ENCODE measurements at places on chromosomes 11 and 22. TPM values are rescaled to one million over a fixed set of nuclear protein-coding genes. Genes with fewer than 3 reads are reported as not detected.

DNA sequence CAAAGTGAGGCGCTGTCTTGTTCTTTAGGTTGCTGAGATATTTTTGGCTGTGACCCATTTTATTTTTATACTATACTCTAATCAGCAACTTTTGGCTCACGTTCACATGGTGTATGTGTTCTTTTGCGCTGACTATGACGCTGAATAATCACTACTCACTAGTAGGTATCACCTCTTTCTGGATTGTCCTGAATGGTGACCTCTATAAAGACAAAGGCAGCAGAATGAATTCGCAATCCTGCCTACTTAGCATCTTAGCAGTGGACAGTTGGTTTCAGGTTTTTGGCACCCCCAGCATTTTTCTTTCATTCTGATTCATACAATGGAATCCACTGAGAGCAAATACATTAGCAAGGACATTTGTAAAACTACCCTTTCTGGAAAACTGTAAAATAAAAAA is 351.3 kb downstream of the JRKL start:
- no peaks in the 10 kb centered on the region for H3K4me1 ChIP-seq
- no peak overlapping the region for H3K27ac ChIP-seq

DNA sequence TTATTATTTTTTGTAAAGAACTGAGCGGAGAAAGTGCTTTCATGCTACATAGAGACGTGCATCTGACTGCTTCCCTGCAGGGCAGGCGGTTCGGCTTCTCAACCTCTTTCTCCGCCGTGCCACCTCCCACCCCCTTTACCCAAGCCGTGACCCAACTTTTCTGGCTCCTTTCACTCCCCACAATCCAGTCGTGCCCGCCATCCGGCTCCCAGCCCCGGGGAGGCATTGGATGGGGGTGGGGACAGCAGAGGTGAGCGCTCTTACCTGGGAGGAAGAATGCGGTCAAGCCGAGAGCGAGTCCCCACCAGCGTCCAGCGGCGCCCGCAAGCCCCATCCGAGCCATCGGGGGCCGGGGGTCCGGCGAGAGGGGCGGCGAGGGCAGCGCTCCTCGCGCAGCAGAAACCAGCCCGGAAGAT is 781 bp downstream of the NECTIN1 start:
- no peak overlapping the region for H3K27ac ChIP-seq
- H3K4me1 ChIP-seq: peaks cover 21% of the 10 kb centered on the region
- H3K36me3 ChIP-seq: no peaks in the 10 kb centered on the region
- DNase-seq: peak; percentile 17
- H3K27me3 ChIP-seq: no peaks in the 10 kb centered on the region
- H3K4me3 ChIP-seq: peak overlapping the region; percentile 93

The MS4A12 gene
- total RNA-seq: not detected

- H3K27me3 ChIP-seq: no peaks in the 10 kb centered on the region
- no peak overlapping the region for H3K4me3 ChIP-seq
- H3K27ac ChIP-seq: no peak overlapping the region
- DNase-seq: no peak
Observed at GRCh38 chr11:74691755-74692154, 39.5 kb downstream of the CHRDL2 start.

The SYT8 gene
- 8.9 TPM for total RNA-seq

GRCh38 chr11:104881117-104881794 is 17.0 kb downstream of the CASP12 start:
- H3K27ac ChIP-seq: no peak overlapping the region
- DNase-seq: no peak
- no peaks in the 10 kb centered on the region for H3K4me1 ChIP-seq

- H3K4me3 ChIP-seq: no peak overlapping the region
- H3K27ac ChIP-seq: no peak overlapping the region
- no peaks in the 10 kb centered on the region for H3K36me3 ChIP-seq
- H3K4me1 ChIP-seq: no peaks in the 10 kb centered on the region
- DNase-seq: no peak
Observed at GRCh38 chr11:57144531-57145320, 37.0 kb upstream of the LRRC55 start.

DNA sequence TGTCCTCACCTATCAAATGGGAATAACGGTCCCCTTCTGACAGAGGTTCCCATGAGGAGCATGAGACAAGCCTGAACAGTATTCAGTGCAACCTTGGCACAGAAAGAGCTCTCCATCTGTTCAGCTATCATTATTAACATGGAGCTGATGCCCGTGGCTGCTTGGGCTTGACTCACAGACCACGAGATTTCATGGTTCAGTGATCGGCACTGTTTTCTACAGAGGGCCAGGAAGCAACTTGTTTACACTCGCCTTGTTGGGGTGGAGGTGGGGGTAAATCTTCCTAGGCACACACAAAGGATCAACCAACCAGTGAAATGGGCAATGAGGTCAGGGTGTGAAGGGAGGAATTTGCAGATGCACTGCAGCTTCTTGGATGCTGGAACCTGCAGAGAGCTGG is 88.2 kb downstream of the CWC15 start:
- DNase-seq: peak; percentile 20
- peaks cover 65% of the 10 kb centered on the region for H3K36me3 ChIP-seq
- no peak overlapping the region for H3K27ac ChIP-seq
- H3K4me3 ChIP-seq: no peak overlapping the region

- no peak overlapping the region for H3K4me3 ChIP-seq
- peak; percentile 28 for DNase-seq
- H3K27ac ChIP-seq: no peak overlapping the region
- peaks cover 8% of the 10 kb centered on the region for H3K27me3 ChIP-seq
Observed at GRCh38 chr11:65744026-65744698, 23.6 kb upstream of the RNASEH2C start.

DNA sequence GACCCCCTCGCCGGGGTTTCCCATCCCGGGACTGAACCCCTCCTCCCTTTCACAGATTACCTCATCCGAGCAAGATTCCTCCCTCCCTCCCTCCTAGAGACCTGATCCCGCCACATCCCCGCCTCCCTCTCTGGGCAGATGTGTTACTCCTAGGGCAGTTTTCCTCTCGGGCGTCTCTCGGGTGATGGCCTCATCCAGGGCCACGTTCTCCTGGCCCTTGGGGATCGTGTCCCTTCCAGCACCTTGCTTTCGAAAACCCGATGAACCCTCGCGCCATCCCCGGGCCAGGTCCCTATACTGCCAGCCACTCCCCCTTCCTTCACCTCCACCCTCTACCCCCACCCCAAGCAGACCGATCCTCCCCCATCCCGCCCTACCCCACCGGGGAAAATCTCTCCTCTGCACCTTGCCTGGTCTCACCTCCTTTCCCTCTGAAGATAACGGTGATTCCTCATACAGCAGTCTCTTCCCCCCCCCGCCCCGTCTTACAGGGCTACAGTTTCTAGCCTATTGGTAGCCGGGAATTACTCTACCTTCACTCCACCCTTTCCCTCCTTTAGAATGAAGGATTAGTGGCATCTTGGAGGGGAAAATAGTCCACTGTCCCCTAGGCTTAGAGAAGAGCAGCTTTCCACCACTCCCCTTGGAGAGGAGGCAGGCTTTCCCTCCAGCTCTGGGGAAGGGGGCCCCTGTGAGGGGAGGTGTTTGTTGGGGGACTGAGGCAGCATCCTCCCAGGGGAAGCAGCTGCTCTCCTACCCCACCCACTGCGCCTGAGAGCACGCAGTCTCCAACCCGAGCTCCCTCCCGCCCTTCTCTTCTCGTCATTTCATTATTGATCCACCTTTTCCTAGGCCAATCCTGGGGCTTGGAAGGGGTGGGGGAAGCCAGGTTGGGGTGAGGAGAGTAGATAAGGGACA is 1.2 kb downstream of the KMT2A start:
- peaks cover 12% of the 10 kb centered on the region for H3K36me3 ChIP-seq
- peaks cover 48% of the 10 kb centered on the region for H3K4me1 ChIP-seq
- no peak overlapping the region for H3K27ac ChIP-seq
- H3K27me3 ChIP-seq: no peaks in the 10 kb centered on the region
- peak overlapping the region; percentile 69 for H3K4me3 ChIP-seq

The SLC6A5 gene
- not detected for total RNA-seq

The TTLL12 gene
- total RNA-seq: 113 TPM

The OR8K1 gene
- not detected for total RNA-seq

- no peaks in the 10 kb centered on the region for H3K27me3 ChIP-seq
- peaks cover 22% of the 10 kb centered on the region for H3K4me1 ChIP-seq
- H3K27ac ChIP-seq: no peak overlapping the region
- DNase-seq: no peak
- no peak overlapping the region for H3K4me3 ChIP-seq
- H3K36me3 ChIP-seq: peaks cover 25% of the 10 kb centered on the region
Observed at GRCh38 chr11:118628861-118629549, 21.6 kb downstream of the PHLDB1 start.
